ENCODE measurements at places on chromosomes 7 and 10.

DNA sequence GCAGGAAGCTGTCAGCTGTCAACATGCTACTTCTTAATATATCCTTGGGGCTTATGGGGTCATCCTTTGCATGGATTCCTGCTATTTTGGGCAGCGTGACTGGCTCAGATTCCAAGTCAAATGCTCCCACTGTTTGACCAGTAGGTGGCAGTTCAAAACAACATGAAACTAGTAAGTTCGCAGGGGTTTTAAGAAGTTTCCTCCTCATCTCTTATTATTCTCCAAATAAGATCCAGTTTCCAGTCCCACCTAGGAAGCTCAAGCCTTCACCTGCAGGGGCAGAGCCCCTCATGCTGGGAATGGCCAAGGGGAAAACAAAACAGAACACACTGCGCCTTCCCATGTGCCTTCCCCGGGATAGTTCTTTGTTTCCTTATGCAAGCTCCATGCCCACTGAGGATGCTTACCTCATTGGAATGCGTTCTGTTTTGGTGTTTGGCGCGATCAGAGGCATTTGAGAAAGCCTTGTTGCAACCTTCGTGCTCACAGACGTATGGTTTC lies 259.8 kb downstream of the GLI3 start:
- peak; percentile 69 for DNase-seq

- no peak for DNase-seq
Observed at GRCh38 chr10:111112333-111112732, 35.5 kb downstream of the ADRA2A start.

- DNase-seq, result no peak
Observed at GRCh38 chr10:120827251-120827875, 23.8 kb upstream of the WDR11 start.

GRCh38 chr10:44947371-44948152 lies 12.0 kb upstream of the RASSF4 start:
- DNase-seq, result no peak

DNA sequence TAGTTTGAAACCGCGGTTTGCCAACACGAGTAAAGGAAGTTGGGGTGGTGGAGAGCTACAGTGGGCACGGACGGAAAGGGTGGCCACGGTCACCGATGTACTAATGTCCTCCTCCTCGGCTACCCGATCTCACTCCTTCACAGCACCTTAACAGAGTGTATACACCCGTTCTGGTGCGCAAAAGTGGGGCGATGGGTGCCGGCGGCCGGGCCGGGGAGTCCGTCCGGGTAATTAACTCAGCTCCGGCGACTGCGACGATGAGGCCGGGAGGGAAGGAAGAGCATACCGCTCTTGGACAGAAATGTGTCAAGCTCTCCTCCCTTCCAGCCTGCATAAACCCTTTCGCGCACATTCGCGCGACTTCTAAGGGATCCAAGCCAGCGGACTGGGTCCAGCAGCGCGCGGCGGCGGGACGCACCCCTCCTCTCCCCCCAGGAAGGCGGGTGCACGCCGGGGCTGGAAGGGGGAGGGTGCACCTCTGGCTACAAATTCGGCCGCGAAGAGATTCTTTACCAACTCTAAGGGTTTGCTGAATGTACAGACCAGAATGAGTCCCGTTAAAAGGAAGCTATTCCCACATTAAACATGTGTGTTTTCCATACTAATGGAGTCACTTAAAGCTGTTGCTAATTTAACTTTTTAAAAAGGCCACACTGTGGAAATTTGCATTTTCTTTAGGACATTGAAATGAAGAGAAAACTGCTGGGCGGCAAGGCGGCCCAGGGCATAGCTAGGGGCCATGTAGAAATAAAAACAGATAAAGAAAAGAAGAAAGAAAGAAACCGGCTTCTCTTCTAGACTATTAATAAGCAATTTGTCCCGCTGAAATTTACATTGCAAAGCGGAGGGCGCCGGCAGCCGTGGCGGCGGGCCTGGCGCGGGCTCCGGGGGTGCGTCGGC lies 6.6 kb upstream of the EBF3 start:
- DNase-seq, result no peak

DNA sequence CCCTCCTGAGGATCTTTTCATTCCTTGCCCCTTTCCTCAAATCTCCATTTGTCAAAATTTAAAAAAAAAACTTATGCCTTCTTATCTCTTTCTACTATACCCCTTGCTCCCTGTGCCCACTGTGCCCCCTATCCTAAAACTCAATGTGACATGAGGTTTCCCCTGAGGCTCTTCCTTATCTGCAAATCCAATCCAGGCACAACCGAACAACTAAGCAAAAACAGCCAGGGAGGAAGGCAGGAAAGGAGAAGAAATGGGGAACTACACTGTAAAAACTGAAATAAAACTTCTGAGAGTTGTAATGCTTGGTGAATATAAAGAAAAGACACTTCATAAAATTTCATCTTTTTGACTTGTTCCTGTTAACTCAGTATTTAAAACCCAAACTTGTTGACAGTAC lies 54.2 kb downstream of the CRPPA start:
- DNase-seq, result no peak
